Umbilical cord (tissue), 2 donors: ENCODE measurements at places on chromosomes 2 and 18.
A peak's percentile ranks its signal among the peaks of the same experiment; 100 is the strongest.

GRCh38 chr2:160720098-160720497 lies 226.5 kb upstream of the RBMS1 start:
- no peak for DNase-seq

DNA sequence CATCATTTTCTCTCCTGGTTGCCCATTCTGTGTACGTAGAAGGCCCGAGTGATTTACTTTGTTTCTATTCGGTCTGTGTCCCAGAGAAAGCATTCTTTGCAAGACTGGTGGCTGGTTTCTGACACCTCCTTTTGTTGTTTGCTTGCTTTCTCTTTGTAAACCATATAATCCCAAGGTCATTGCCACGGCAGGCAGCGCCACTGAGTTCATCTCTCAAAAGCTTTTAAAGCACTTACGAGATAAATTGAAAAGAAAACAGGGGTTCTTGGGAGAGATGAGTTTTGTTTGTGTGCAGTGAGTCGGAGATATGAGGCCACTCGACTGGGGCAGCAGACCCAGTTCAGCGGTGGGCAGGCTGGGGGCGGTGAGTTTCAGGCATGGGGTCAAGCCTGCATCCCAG lies 137.6 kb downstream of the NCK2 start:
- DNase-seq = no peak

DNA sequence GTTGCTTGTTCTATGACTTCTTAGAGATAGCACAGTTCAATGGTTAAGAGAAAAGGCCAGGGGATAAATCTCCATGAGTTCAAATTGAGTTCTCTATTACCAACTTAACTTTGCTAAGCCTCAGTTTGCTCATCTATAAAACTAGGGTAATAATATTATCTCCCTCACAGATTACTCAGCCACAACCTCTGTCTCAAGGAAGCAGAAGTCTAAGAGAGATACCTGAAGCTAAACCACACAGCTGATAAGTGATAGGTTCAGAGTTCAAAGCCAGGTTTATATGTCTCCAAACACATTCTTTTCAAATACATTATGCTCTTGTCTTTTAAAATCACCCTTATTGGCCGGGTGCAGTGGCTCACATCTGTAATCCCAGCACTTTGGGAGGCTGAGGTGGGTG lies 287.7 kb downstream of the NBAS start:
- DNase-seq = no peak

- DNase-seq = no peak
Observed at GRCh38 chr2:68860111-68860510, 11.1 kb downstream of the BMP10 start.

DNA sequence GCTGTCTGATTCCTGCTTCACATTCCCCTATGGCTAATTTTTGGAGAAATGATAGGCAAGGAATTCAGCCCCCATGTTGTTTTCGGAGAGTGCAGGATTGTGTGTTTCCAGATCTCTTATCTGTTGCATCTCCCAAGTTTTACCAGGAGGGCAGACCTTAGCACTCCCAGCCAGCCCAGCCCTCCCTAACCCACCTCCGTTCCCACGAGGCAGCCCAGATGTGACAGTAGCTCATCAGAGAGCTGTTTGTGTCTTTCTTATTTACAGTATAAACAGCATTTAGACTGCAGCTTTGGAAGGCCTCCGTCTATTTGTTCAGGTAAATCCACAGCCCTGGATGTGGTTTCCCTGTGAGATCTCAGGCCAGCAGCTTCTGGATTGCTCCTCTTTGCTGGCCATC lies 91.6 kb downstream of the THNSL2 start:
- no peak for DNase-seq

GRCh38 chr2:120403676-120404075 lies 57.7 kb downstream of the INHBB start:
- DNase-seq = no peak

GRCh38 chr2:106115250-106115649 lies 78.9 kb downstream of the UXS1 start:
- no peak for DNase-seq

DNA sequence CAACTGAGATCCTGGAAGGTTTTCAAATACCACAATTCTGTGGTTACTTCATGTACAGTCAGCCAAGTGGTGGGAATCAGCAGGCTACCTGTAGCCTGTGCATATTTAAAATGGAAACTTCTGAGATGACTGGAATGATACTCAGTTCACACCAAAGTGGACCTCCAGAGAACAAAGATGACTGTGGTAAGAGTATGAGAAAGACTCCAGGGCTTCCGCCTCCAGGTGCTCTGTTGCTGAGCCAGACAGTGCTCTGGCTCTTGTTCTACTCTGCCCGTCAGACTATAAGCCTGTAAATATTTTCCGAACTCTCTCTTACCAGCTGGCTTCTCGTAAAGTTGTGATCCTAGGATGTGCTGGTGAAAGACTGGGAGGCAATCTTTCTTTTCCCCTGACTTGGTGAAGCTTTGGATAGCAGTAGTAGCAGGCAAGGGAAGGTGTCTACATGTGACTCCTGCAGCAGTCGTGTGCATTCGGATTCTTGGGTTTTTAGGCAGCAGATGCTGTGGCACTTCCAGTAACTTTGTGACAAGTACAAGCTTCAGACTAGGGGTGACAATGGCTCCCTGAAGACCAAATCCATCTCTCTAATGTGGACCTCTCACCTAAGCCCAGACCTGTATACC lies 23.1 kb downstream of the ST3GAL5 start:
- peak; percentile 47 for DNase-seq

DNA sequence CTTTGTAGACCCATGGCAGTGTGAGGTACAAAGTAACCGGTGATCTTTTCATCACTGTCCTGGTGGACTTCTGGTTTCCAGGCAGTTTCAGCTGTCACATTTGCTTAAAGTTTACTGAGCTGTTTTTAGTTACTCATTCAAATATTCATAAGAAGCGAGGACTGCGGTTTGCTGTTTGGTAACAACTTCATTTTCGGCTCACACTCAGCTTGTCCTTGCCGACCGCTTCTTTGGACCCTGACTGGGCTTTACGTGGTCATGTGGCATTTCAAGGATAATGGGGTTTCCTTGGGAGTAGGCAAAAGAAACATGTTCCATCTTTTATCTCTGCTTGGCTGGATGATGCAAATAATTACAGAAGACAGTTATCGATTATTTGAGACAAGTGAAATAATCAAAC lies 350.7 kb downstream of the PAX3 start:
- no peak for DNase-seq

DNA sequence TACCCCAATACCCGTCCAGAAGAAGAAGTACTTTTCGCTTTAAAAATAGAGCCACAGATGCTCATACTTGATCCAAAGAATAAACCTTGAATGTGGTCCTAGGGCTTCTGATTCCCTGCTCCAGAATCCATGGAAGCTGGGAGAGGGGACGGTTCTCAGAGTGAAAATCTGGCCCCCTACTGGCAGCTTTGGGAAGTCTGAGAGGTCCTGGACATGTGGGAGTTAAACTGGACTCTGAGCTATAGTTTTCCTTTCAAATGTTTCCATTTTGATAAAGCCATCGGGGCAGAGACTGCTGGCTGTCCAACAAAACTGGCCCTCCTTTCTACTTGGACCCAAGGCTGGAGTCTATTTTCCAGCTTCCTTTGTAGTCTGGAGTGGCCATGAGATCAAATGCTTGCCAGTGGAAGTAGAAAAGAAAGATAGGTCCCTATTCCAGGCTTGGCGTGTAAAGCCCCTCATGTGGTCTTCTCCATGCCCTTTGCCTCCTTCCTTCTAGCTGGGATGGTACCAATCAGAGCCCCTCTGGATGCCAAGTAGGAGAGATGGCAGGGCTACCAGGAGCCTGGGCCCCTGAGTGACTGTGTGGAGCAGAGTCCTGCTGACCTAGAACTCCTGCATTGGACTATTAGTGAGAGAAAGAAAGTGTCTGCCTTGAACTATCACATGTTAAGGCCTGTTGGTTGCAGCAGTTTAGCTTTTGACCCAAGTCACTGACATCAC lies 37.7 kb upstream of the TBC1D8 start:
- no peak for DNase-seq

DNA sequence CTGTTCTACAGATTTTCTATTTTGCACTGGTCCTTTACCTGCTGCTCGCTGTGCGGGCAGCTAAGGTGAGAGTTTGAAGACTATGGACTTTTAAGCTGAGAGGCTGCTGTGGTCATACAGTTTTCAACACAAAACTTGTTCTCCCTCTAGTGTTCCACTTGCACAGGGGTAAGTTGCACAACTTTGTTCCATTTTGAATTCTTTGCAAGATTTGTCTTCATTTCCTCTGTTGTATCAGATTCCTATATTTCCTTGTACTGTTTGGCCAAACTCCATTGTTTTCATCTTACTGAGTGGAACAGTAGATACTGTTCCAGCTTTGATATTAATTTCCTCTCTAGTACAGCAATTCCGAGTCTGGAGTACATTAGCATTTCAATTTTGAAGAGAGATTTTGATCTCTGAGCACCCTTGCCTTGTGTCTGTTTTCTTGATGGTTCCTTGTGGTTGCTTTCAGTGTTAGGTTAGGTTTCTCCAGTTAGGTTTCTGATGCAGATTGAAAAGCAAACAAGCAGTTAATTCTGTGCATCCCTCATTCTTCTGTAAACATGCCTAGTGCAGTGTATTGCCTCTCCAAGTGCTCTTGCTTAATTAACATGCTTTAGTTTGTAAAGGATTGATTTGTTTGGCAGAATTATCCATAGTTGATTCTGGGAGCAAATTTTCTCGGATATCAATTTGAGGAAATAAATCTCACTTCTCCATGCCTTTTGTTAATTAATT lies 188.8 kb downstream of the PTPRM start:
- no peak for DNase-seq

GRCh38 chr2:218727502-218728165 lies 17.0 kb downstream of the TTLL4 start:
- DNase-seq = no peak

DNA sequence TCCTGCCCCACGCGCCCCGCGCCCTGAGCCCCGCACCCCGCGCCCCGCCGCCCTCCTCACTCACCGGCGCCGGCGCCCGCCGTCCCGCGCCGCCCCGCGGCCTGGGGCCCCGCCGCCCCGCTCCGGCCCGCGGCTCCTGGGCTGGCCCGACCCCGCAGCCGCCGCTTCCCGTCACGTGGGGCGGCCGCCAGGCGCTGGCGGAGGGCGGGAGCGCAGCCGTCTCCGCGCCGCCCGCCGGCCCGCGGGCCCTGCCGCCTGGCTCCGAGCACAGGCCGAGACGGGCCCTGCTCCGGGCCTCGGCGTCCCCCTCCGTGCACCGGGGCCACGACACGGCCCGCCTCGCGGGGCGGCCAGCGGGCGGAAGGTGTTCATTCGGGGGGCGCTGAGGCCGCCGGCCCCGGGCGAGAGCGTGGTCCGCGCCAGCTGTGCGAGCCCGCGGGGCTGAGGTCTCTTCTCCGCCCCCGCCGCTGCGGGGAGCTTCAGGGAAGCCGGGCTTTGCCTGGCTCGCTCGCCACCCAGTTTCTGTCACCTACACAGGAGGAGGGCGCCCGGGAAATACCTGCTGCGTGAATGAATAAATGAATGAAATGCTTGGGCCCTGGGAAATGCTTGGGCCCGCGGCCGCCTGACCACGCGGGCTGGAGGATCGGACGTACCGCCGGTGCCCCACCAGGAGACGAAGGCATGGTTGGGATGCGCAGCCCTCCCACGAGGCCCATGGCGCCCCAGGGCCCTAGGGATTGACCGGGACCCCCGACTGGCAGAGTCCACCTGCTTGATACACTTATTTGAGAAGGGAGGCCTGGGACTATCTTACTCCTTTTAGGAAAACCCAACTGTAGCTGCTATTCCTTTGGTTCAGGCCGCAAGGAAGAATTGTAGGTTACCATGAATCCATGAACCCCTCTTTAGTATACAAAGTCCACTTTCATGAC lies at the start of gene TGFBRAP1:
Gene TGFBRAP1, minus strand, starts transcription at position 175 of the 935 bp plus-strand sequence. CDS start 21,434 bp downstream, outside the sequence.
- DNase-seq = peak; percentile 60

GRCh38 chr18:13661779-13662256 lies 64.5 kb downstream of the FAM210A start:
- DNase-seq = no peak

- DNase-seq = no peak
Observed at GRCh38 chr2:151765760-151766410, 31.6 kb upstream of the NEB start.

- no peak for DNase-seq
Observed at GRCh38 chr18:60122339-60122738, 222.5 kb downstream of the PMAIP1 start.

DNA sequence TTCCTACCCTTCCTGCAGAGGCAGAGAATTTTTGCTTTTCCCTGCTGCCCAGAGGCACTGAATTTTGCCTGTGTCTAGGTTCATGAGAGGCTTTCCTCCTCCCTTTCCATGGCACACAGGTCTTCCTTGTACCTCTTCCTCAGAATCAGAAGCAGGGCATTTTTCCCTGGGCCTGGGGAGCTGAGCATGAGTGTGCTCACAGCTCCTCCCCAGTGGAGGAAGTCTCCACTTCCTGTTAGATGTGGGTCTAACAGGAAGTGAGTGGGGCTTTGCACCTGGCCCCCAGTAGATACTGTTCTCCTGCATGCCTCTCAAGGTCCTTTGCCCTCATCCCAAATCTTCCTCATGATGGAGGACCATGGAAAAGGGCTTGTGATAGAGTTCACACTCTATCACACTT lies 297.2 kb upstream of the FIGN start:
- no peak for DNase-seq

GRCh38 chr18:49697757-49698524 lies 115.4 kb downstream of the ACAA2 start:
- no peak for DNase-seq

DNA sequence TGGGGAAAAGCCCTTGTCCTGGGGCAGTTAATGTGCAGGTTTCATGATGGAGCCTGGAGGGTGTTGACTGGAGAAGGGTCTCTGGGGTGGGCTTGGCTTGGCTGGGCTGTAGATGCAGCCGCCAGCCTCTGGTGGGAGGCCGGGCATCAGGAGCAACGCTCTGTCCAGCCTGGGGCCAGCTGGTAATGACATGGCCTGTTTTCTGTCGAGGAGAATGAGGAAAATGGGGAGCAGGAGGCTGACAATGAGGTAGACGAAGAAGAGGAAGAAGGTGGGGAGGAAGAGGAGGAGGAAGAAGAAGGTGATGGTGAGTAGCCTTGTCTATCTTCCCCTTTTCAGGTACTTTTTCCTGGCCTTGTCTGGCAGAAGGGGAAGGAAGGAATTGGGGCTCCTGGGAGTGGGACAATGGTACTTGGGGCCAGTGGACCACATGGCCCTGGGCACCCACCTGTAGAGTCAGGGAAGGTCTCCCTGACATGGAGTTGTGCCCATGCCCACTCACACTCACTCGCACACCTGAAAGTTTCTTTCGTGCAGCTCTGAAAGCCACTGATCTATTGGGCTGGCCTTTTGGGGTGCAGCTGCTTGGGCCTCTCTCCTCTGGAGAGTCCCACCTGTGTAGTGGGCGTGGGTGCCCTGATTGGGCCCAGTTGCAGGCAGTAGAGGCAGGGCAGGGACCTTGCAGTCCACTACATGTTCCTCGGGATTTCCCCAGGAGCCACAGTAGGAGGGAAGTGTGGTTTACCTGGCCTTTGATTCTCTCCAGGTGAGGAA lies 3.5 kb downstream of the PTMA start:
- no peak for DNase-seq

DNA sequence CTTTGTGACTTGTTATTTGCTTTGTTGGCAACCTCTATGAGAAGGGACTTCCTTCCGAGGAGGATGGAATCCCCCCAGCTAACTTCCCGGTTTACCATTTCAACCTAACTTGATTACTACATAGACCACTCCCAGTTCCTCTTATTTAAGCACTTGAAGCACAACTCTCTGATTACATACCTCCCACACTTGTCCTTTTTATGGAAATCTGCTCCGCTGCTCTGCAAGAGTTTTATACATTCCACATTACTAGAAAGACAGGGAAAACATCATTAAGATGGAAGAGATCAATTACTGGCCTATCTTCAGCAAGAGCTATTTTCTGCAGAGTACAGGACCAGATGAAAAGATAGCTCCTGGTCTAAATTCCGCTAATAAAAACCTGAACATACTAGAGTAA lies 160.0 kb upstream of the PGAP1 start:
- DNase-seq = no peak

- DNase-seq = no peak
Observed at GRCh38 chr2:233259730-233260129, 8.3 kb downstream of the ATG16L1 start.

GRCh38 chr18:58310517-58310916 lies 266.5 kb downstream of the NEDD4L start:
- peak; percentile 54 for DNase-seq
